CD4-positive, alpha-beta memory T cell (primary cell): ENCODE measurements at places on chromosomes 1 and 21.

GRCh38 chr1:43440358-43440757 lies 13.4 kb downstream of the HYI start:
- no peak for DNase-seq

DNA sequence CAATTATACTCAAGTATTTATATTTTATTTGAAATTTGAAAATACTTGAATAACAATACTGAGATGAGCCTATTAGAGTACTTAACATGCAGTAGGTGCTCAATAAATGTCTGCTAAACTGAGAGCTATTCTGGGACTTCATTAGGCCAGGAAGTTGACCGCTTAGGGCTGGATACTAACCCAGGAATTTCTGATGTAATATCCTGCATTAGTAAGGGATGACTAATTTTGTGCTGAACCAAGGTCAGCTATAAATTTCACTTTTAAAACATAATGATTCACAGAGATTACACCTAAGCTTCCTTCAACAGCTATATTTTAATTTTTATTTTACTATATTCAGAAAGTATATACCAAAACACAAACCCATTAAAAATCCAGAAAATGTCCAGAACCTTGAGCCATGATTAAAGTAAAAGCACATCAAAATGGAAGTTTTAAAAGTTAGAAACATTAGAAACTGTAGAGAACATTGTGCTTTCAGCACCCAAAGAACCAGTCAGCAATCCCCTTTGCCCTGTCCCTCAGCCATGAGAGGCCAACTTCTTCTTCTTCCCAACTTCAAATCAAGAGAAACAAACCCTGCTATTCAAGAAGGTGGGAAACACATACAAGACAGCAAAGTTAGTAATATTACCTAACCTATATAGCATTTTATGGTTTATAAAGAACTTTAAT lies 35.4 kb downstream of the WNT2B start:
- no peak for DNase-seq

- DNase-seq, result no peak
Measured at GRCh38 chr21:33039536-33039935, 13.8 kb downstream of the OLIG2 start.

- DNase-seq, result no peak
Measured at GRCh38 chr1:226443439-226443838, 35.5 kb upstream of the PARP1 start.

GRCh38 chr1:118861216-118861615 lies 126.9 kb downstream of the TBX15 start:
- no peak for DNase-seq

- no peak for DNase-seq
Measured at GRCh38 chr1:94768036-94768435, 52.1 kb upstream of the SLC44A3 start.

DNA sequence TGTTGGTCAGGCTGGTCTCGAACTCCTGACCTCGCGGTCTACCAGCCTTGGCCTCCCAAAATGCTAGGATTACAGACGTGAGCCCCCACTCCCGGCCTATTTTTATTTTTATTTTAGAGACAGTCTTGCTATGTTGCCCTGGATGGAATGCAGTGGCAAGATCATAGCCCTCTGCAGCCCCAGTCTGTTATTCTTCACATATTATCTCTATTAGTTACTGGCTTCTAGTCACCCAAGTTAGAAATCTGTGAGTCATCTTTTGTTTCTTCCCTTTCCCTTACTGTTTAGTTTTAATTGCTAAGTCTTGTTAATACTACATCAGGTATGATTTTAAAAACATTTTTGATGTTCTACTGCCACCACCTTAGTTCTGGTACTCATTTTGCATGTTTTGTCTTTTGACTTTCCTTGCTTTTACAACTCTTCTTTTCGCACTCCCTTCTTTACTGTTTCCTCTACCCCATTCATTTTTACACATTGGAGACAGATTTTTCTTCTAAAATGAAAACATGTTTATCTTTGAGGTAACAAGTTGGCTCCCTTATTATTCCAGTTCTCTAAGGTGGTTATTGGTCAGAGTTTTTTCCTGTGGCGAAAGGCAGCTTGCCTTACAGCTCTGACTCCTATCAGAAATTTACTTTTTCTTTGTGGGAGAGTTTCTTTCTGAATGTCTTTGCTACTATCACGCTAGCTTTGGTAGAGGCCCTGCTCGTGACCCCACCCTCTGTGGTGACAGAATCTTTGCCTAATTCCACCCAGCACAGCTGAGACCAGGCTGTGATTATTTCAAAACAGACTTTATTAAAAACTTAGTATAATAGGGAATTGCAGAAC lies 19.5 kb downstream of the ZMYM4 start:
- DNase-seq, result no peak

GRCh38 chr1:15153842-15154479 lies 414 bp downstream of the TMEM51 start:
- no peak for DNase-seq

DNA sequence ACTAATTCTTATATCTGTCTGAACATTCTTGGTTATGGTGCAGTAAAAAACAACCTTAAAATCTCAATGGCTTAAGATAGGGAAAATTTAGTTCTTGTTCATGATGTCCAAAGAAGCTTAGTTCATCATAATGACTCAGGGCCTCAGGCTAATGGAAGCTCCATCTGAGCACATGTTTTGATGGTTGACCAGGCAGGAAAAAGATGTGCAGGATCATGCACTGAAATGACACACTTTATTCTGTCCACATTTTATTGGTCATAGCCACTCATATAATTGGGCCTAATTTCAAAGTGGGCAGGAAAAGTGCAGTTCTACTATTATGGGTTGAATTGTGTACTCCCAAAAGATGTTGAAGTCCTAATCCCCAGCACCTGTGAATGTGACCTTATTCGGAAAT lies 198.2 kb downstream of the CENPF start:
- no peak for DNase-seq

GRCh38 chr1:208183977-208184911 lies 59.9 kb downstream of the PLXNA2 start:
- DNase-seq, result no peak

GRCh38 chr1:89608319-89608983 lies 24.5 kb upstream of the LRRC8C start:
- peak; percentile 81 for DNase-seq
